ENCODE measurements at places on chromosomes 7 and 10. TPM values are rescaled to one million over a fixed set of nuclear protein-coding genes. Genes with fewer than 3 reads are reported as not detected.
A peak's percentile ranks its signal among the peaks of the same experiment; 100 is the strongest.

GRCh38 chr7:128097211-128097731 is 66.0 kb upstream of the LRRC4 start:
- H3K4me1 ChIP-seq, result no peaks in the 10 kb centered on the region
- no peak overlapping the region for H3K4me3 ChIP-seq
- peaks cover 5% of the 10 kb centered on the region for H3K27me3 ChIP-seq
- DNase-seq, result no peak

DNA sequence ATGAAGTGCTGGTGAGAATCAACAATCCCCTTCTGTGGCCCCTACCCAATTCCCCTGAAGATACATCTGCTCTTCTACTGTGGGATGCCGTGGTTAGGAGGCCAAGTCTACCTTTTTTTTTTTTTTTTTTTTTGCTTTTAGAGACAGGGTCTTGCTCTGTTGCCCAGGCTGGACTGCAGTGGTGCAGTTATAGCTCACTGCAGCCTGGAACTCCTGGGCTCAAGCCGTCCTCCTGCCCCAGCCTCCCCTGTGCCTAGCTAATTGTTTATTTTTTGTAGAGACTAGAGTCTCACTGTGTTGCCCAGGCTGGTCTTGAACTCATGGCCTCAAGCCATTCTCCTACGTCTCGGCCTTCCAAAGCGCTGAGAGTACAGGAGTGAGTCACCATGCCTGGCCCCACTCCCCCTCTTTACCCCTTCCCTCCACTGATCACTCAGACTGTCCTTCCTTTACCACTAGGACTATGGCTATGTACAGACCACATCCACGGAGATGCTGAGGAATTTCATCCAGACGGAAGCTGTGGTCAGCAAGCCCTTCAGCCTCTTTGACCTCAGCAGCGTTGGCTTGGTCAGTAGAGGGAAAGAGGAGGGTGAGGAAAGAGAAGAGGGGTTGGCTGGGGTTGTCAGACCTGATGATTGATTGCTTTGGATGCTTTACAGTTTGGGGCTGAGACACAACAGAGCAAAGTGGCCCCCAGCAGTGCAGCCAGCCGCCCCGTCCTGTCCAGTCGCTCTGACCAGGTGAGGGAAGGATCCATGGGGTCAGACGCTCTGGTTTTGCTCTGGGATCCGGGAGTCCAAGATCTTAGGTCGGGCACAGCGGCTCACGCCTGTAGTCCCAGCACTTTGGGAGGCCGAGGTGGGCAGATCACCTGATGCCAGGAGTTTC is 1.8 kb downstream of the AP4M1 start:
- DNase-seq, result no peak
- no peaks in the 10 kb centered on the region for H3K27me3 ChIP-seq
- H3K36me3 ChIP-seq, result peaks cover 23% of the 10 kb centered on the region
- no peak overlapping the region for H3K27ac ChIP-seq
- peak overlapping the region; percentile 100 for H3K4me3 ChIP-seq

GRCh38 chr7:47516386-47516785 is 65.5 kb downstream of the TNS3 start:
- peaks cover 4% of the 10 kb centered on the region for H3K36me3 ChIP-seq
- H3K4me1 ChIP-seq, result peaks cover 9% of the 10 kb centered on the region
- no peaks in the 10 kb centered on the region for H3K27me3 ChIP-seq
- no peak for DNase-seq
- no peak overlapping the region for H3K4me3 ChIP-seq
- H3K27ac ChIP-seq, result no peak overlapping the region

DNA sequence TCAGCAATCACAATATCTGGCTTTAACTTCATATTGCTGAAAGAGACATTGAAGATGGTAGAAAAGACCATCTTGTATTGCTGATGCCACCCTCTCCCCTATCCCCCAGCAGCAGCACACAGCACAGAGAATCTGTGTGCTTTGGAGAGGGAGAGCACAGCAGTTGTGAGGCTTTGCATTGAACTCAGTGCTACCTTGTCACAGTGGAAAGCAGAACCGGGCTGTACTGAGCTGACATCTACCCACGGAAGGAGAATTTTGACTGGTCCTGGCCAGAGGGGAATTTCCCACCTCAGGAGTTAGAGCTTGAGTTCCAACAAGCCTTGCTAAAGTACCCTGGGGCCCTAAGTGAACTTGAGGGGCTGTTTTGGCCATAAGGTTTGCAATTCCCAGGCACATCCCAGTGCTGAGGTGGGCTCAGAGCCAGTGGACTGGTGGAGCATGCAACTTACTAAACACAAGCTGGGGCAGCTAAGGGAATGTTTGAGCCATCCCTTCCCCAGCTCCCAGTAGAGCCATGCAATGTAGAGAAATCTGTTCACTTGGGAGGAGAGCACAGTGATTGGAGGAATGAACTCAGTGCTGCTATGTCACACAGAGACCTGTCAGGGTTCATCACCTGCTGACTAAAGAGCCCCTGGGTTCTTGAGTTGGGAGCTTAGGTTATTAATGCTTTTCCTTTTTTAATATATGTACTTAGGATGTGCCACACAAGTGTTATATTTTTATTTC is 62.1 kb downstream of the OR13A1 start:
- H3K4me3 ChIP-seq, result no peak overlapping the region
- no peaks in the 10 kb centered on the region for H3K36me3 ChIP-seq
- H3K4me1 ChIP-seq, result no peaks in the 10 kb centered on the region
- H3K27me3 ChIP-seq, result no peaks in the 10 kb centered on the region
- no peak overlapping the region for H3K27ac ChIP-seq
- no peak for DNase-seq

DNA sequence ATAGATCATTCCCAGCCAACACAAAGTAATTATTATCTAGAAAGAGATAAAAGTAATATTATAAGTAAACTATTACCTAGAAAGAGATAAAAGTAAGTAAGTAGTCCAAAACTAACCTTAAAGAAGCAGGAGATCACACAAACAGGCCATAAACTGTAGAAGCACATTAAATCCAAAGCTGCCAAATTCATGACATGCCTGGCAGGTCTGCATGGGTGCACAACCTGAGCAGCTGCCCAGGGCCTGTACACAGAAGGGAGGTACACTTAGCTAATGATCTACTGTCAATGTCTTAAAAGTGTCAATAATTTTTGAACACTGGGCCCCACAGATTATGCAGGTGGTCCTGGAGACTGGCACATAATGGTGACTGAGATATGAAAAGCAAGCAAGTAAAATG is 196.5 kb downstream of the GRM8 start:
- H3K4me1 ChIP-seq, result no peaks in the 10 kb centered on the region
- H3K27ac ChIP-seq, result no peak overlapping the region
- H3K27me3 ChIP-seq, result no peaks in the 10 kb centered on the region
- no peaks in the 10 kb centered on the region for H3K36me3 ChIP-seq
- H3K4me3 ChIP-seq, result no peak overlapping the region
- no peak for DNase-seq

Gene THSD7A
- 1.7 TPM for total RNA-seq

DNA sequence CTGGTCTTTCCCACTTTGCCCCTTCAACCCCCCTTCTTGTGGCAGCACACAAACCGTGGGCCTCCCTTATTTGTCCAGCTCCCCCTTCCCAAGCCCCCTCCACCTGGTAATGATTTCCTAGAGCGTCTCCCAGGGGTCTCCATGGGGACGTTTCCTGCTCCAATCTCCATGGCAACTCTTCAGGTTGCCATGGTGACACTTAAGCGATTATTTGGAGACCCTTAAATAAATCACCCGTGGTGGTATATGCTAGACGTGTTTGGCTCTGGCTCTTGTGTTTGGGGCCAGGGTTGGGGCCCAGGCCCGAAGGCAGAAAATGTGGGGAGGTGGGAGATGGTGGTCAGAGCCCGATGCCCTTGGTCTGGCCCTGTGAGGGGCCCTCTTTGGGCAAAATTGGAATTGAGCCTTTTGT is 41.1 kb upstream of the DLG5 start:
- H3K4me1 ChIP-seq, result no peaks in the 10 kb centered on the region
- no peak overlapping the region for H3K27ac ChIP-seq
- no peaks in the 10 kb centered on the region for H3K36me3 ChIP-seq
- H3K27me3 ChIP-seq, result no peaks in the 10 kb centered on the region
- no peak overlapping the region for H3K4me3 ChIP-seq

- no peaks in the 10 kb centered on the region for H3K27me3 ChIP-seq
- peak; percentile 33 for DNase-seq
- no peaks in the 10 kb centered on the region for H3K36me3 ChIP-seq
- no peak overlapping the region for H3K4me3 ChIP-seq
Observed at GRCh38 chr10:93299195-93299594, 182.9 kb downstream of the MYOF start.

DNA sequence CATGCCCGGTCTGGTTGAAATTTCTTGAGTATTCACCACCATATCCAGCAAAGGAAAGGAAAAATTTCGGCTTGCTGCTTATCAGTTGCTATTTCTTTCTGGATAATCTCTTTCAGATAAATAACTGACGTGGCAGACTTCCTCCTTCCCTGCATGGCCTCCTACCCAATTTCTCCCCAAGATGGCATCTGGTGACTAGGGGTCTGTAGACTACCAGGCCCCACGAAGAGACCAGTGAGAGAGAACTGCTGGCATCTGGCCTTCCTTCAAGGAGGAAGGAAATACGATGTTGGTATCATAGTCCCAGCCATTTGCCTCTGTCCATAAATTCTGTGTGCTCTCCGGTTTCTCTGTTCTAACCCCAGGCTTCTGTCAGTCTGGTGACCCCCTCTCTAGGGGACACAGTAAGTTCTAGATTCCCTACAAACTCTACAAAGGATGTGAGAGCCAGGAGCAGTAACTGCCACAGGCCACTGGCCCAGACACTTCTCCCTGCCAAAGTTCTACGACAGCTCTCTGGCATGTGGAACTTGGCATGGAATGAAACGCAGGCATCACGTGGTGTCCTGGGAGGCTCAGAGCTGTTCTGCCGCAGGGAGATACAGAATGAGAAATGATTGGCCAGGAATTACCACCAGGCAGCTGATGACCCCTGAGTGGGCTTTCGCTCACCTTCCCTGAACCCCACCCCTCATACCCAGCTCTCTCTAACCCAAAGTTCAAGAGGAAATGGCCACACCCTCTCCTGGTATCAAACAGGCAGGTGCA is 30.0 kb upstream of the MSRB2 start:
- no peak overlapping the region for H3K4me3 ChIP-seq
- DNase-seq, result no peak
- H3K27ac ChIP-seq, result no peak overlapping the region

Gene RPEL1
- total RNA-seq, result not detected

DNA sequence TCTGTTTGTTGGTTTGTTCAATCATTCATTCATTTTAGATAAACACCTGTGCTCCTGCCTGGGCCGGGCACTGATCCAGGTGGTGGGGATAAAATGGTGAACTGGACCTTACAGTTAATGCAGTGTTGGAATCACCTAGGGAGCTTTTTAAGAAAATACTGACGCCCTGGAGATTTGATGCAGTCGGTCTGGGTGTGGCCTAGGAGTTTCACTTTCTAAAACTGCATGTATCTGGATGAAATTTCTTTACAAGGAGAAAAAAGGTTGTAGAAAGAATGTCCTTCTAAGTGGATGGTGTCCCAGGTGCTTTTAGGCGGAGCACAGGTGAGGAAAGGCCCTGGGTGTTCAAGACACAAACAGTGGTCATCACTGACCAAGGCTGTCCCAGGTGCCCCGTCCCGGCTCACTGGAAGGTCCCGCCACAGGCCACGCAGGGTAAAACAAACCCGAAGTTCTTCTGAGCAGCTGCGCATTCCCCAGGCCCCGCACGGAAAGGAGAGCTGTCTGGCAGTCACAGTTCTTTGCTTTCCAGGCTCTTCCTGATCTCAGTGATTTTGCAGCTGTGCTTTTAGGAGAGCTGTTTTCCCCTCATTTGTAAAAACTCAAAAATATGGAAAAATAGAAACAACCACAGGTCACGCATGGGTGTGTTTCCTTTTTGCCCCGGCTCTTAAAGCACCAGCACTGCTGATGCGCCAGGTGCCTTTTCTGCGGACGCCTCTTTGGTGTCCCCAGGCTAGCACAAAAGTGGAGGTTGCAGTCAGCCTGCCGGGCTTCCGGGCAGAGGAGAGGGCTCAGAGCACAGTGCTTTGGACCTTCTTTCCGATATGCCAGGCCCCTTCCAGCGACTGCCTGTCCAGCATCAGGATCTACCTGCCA is 161.9 kb downstream of the GRK5 start:
- H3K4me3 ChIP-seq, result no peak overlapping the region
- no peaks in the 10 kb centered on the region for H3K27me3 ChIP-seq
- DNase-seq, result no peak
- H3K36me3 ChIP-seq, result no peaks in the 10 kb centered on the region
- no peaks in the 10 kb centered on the region for H3K4me1 ChIP-seq

GRCh38 chr7:155809947-155810769 is 2.1 kb downstream of the SHH start:
- no peaks in the 10 kb centered on the region for H3K36me3 ChIP-seq
- DNase-seq, result peak; percentile 53
- H3K27ac ChIP-seq, result no peak overlapping the region
- peaks cover 97% of the 10 kb centered on the region for H3K27me3 ChIP-seq
- H3K4me3 ChIP-seq, result peak overlapping the region; percentile 55
- peaks cover 47% of the 10 kb centered on the region for H3K4me1 ChIP-seq

GRCh38 chr7:79515358-79515757 is 61.9 kb upstream of the MAGI2 start:
- peaks cover 10% of the 10 kb centered on the region for H3K4me1 ChIP-seq
- no peaks in the 10 kb centered on the region for H3K27me3 ChIP-seq

GRCh38 chr7:77368974-77369373 is 47.2 kb downstream of the GSAP start:
- DNase-seq, result no peak
- no peaks in the 10 kb centered on the region for H3K36me3 ChIP-seq
- H3K27me3 ChIP-seq, result no peaks in the 10 kb centered on the region
- H3K4me1 ChIP-seq, result no peaks in the 10 kb centered on the region

DNA sequence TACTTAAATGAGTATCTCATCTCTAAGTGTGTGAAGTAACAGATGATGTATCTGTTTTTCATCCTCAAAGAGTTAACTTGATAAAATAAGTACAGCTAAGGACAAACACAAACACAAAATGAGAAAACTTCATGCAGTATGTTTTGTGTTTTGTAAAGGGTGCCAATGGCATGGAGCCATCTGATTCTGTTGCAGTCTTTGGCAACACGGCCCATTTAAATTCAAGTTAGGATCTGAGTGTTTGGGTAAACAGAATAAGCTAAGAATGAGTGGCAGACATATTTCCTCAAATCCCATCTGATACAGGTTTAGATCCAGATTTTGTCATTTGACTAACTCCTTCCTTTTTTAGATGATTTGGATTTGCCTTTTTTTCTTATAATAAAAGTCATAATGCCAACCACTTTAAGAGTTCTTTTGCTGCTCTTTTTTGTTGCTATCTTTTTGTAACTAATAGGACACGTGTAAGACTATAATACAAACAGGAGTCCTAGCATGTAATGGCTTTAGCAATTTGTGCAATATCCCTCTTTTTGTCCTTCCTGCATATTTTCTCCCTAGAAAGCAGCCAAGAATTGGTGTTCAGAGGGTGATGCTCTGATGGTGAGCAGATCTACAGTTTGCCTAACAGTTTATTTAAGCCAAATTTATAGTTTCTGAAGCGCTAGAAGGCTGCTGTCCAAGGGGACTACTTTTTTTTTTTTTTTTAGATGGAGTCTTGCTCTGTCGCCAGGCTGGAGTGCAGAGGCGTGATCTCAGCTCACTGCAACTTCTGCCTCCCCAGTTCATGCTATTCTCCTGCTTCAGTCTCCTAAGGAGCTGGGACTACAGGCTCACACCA is 18.9 kb upstream of the ACTA2 start:
- H3K4me3 ChIP-seq, result no peak overlapping the region
- no peaks in the 10 kb centered on the region for H3K36me3 ChIP-seq
- H3K27me3 ChIP-seq, result no peaks in the 10 kb centered on the region
- H3K27ac ChIP-seq, result no peak overlapping the region
- no peak for DNase-seq
- no peaks in the 10 kb centered on the region for H3K4me1 ChIP-seq

Data from GM23338 (cell line).